ENCODE measurements at places on chromosomes 16 and 17. TPM values are rescaled to one million over a fixed set of nuclear protein-coding genes. Genes with fewer than 3 reads are reported as not detected.

DHRS7C gene
- not detected for total RNA-seq

GLIS2 gene
- 6.0 TPM for total RNA-seq

CDK3 gene
- total RNA-seq, result 1.7 TPM

SDR42E2 gene
- total RNA-seq, result not detected

RPRML gene
- total RNA-seq, result not detected

KIF2B gene
- not detected for total RNA-seq

TEKT3 gene
- total RNA-seq, result not detected

NPB gene
- total RNA-seq, result 0.49 TPM

SMIM22 gene
- total RNA-seq, result not detected

CYBA gene
- total RNA-seq, result 228 TPM

ZNF624 gene
- 6.8 TPM for total RNA-seq

C1QTNF8 gene
- total RNA-seq, result not detected

ZSCAN10 gene
- total RNA-seq, result not detected

ACSM2A gene
- not detected for total RNA-seq

IL17C gene
- not detected for total RNA-seq

TUBG2 gene
- 17.7 TPM for total RNA-seq

GP1BA gene
- not detected for total RNA-seq

TNS4 gene
- 0.24 TPM for total RNA-seq

All from hair follicle dermal papilla cell (primary cell).